ENCODE measurements at places on chromosomes 6 and 20.

DNA sequence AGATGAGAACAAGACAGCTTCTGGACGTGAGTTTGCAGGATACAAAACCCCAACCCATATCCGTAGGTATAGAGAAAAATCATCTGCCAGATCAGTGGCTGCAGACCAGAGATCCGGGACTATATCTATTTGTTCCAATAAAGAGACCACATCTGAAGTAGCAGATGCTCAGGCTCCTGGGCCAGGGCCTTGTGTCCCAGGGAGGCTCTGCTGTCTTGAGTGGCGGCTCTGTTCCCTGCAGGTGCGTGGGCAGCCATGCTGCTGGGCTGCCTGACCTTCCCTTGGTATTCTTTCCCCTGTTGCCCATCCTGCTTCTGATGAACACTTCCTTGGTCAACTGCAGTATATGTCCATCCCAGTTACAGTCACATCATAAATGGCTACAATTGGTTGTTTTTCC, 34.9 kb downstream of the ERMARD start:
- DNase-seq: no peak

DNA sequence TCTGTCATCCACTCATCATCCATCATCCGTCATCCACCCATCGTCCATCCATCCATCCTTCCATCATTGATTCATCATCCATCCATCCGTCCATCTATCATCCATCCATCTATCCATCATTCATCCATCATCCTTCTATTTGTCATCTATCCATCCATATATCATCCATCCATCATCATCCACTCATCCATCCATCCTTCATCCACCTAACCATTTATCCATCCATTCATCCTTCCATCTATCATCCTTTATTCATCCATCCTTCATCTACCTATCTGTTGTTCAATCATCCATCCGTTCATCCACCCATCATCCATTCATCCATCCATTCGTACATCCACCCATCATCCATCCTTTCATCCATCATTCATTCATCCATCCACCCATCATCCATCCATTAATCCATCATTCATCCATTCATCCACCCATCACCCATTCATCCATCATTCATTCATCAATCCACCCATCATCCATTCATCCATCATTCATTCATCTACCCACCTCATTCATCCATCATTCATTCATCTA, 266.4 kb downstream of the CDH4 start:
- no peak for DNase-seq

GRCh38 chr20:46967646-46968045, 73.0 kb downstream of the EYA2 start:
- no peak for DNase-seq

DNA sequence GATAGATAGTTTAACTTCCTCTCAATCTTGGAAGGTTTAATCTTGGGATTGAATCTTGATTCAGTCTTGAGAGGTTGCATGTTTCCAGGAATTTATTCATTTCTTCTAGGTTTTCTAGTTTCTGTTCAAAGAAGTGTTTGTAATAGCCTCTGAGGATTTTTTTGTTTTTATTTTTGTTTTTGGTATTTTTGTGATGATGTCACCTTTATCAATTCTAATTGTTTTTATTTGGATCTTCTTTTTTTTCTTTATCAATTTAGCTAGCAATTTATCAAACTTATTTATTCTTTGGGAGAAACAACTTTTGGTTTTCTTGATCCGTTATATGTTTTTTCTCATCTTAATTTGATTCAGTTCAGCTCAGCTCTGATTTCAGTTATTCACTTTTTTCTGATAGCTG, 41.5 kb upstream of the ADGRB3 start:
- DNase-seq: no peak

DNA sequence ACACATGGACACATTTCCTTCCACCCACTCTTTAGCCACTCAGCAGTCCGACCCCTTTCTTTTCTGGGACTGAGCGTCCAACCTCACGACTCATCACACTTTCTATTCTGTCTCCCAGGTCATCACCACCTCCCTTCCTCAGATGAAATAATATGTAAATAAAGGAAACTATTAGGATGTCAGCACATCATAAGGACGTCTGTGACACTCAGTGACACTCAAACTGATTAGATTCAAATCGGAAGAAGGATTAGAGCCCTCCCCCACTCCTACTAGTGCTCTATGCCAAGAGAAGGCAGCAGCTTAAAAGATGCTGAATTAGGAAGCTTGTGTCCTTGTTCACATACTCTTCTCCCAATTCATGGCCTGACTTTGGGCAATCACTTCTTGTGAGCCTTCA, 113.6 kb downstream of the TNFRSF21 start:
- DNase-seq: no peak

GRCh38 chr6:72728706-72729343, 107.0 kb downstream of the KCNQ5 start:
- DNase-seq: no peak

DNA sequence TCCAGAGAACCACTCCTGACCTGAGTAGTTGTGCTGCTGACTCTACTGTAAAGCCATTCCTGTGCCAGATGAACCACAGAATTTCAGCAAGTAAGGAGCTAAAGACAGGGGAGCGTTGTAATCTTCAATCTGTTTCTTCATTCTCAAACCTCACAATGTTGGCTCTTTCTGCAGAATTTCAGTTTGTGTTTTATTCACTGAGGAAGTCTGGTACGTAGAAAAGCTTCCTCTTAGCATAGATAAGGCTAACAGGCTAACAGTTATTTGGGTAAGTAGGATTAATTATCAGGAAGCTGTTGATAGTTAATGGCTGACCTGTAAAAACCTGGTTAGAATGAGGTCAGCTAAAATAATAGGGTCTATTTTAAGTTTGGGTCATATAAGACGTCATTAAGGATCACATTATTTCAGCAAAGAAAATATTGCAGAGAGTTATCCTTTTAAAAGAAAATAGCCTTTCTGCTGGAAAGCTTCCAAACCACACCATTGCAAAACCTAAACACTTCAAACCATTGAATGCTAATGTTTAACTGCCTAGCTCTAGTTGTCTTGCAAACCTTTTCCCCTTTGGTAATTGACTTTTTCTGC, 14.1 kb upstream of the TENT5A start:
- DNase-seq: peak; percentile 93

GRCh38 chr20:49607568-49607967, 39.6 kb upstream of the PTGIS start:
- no peak for DNase-seq

- no peak for DNase-seq
These were observed 168.7 kb upstream of the FUT9 start for GRCh38 chr6:95847061-95847460.

- DNase-seq: no peak
These were observed 205.0 kb upstream of the BTBD3 start for GRCh38 chr20:11712639-11713160.

DNA sequence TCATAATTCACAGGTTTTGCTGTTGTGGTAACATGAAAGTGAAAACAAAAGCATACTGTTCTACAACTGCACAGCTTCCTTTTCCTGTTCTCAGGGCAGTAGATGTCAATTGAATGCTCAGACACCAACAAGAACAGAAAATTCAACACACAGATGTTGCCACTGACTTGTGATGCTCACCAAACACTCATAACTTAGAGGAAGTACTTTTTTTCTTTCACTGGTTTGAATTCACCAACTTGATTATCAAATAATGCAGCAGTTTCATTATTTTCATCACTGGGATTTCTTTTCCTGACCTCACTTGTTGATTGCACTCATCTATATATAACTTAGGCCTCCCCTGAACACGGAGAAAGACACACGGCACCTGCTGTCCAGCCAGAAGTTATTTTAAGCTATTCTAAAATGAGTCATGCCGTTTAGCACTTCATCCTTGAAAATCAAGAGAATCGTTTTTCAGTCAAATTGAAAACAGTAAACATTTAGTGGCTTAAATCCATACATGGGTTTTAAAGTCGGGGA, 949 bp downstream of the TXLNB start:
- no peak for DNase-seq

- DNase-seq: no peak
These were observed 474.6 kb downstream of the CBLN4 start for GRCh38 chr20:55530763-55531162.

GRCh38 chr6:77010931-77011542, 452.3 kb downstream of the HTR1B start:
- DNase-seq: no peak

GRCh38 chr20:41571006-41571405, 47.2 kb downstream of the CHD6 start:
- DNase-seq: no peak
